ENCODE measurements at places on chromosomes 1 and 21.

GRCh38 chr1:62187548-62187947, 7.1 kb upstream of the L1TD1 start:
- no peak for DNase-seq

DNA sequence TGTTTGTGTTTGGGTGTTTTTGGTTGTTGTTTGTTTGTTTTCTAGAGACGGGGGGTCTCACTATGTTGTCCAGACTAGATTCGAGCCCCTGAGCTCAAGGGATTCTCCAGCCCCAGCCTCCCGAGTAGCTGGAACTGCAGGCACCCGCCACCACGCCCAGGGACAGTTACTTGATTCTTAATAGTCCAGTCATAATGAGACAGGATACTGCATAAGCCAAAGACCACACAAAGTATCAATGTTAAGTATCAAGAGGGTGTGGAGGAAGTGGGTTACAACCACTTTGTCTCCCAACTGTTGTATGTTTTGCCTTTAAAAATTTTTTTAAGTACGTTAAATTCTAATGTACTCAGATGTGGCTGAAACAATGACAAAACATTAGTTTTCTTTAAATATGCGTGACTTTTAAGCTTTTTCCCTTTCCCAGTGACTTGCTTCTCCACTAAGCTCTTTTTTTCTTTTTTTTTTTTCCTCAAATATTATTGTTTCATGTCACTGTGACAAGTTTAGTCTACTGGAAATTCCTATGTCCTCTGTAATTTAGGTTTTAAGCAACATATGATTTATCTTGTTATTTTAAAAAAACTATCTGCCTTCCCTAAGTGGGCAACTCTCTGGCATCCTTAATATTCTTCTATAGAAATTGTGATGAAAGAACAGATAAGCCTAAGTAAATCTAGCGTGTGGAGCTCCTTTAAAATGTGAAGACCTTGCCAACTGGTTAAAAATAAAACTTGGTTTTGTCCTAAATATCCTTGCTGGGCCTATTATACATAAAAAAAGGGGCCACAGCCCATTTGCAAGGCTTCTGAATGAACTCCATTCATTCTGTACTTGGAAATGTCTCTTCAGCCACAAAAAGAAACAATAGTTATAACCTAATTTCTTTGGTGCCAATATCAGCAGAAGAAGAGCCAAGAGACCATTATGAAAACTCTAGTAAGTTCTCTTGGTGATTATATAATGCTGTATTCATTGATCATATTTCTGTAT, 56.2 kb upstream of the DPH5 start:
- DNase-seq, result peak; percentile 28

GRCh38 chr1:16064536-16065268, 8.7 kb downstream of the FAM131C start:
- DNase-seq, result no peak

DNA sequence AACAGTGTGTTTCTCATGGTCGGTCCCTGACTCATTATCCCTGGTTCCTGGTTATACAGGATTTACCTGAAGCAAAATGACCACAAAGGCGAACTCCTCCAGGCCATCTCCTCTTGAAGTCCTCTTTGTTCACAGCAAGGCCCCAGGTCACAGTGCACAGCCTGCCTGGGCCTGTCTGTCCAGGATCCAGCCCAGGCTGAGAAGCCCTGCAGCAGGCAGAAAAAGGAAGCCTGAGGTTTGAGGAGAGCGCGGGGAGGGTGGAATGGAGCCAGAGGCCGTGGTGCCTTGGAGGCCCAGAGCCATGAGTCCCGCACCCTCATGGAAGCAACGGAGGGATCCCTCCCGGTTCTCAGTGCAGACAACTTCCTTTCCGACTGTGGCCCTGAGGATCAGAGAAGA, 136.8 kb upstream of the IRF2BP2 start:
- no peak for DNase-seq

GRCh38 chr1:65477414-65478378, 57.2 kb downstream of the LEPR start:
- DNase-seq, result no peak

DNA sequence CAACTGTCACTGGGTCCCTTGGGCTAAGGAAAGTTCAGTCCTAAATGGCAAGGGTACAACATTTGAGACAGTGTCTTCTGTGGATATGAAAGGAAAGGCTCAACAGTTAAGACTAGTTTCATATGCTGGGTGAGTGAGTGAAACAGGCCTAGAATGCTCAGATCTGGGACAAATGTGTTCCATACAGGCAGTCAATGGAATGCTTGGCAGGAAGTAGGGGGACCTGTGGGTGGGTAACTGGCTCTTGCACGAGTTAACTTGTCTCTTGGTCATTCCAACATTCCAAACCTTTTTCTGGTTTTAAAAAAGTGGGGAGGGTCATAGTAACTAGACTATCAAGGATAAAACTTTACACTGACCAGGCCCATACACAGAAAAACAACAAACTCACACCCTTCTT, 17.8 kb upstream of the ADAM30 start:
- no peak for DNase-seq

GRCh38 chr1:72285074-72285425, 2.7 kb upstream of the NEGR1 start:
- no peak for DNase-seq
